ENCODE measurements at places on chromosomes 11 and 22. TPM values are rescaled to one million over a fixed set of nuclear protein-coding genes. Genes with fewer than 3 reads are reported as not detected.

GRCh38 chr22:44281768-44282637, 30.7 kb downstream of the SHISAL1 start:
- H3K4me3 ChIP-seq = no peak overlapping the region
- no peaks in the 10 kb centered on the region for H3K4me1 ChIP-seq

DNA sequence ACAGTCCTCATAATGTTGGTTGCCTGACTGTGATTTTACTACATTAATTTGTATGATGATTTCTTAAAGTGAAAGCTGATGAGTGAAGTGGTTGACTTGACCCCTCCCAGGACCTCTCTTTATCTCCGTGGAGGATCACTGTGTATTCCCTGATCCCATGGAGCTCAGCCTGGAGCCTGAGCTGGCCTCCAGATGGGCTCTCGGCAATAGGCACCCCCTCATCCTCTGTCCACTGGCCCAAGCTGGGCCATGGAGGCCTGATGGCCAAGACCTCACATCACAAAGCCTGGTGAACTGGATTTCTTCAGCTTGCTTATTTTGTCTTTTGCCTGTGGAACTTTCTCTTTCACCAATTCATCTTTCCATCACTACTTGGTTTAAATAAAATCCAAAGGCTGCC, 75.2 kb downstream of the WNT11 start:
- H3K4me1 ChIP-seq = peaks cover 20% of the 10 kb centered on the region
- no peak overlapping the region for H3K4me3 ChIP-seq
- no peaks in the 10 kb centered on the region for H3K27me3 ChIP-seq
- no peaks in the 10 kb centered on the region for H3K36me3 ChIP-seq
- DNase-seq = no peak

- H3K27me3 ChIP-seq = peaks cover 11% of the 10 kb centered on the region
- no peaks in the 10 kb centered on the region for H3K4me1 ChIP-seq
- peak; percentile 6 for DNase-seq
- H3K36me3 ChIP-seq = no peaks in the 10 kb centered on the region
- no peak overlapping the region for H3K4me3 ChIP-seq
- H3K27ac ChIP-seq = no peak overlapping the region
Measured at GRCh38 chr22:44595841-44596341, 97.9 kb upstream of the RTL6 start.

- H3K27ac ChIP-seq = no peak overlapping the region
- no peaks in the 10 kb centered on the region for H3K36me3 ChIP-seq
- no peak overlapping the region for H3K4me3 ChIP-seq
- no peaks in the 10 kb centered on the region for H3K4me1 ChIP-seq
- H3K27me3 ChIP-seq = no peaks in the 10 kb centered on the region
- no peak for DNase-seq
Measured at GRCh38 chr22:48717076-48717810, 1110.4 kb downstream of the BRD1 start.

DNA sequence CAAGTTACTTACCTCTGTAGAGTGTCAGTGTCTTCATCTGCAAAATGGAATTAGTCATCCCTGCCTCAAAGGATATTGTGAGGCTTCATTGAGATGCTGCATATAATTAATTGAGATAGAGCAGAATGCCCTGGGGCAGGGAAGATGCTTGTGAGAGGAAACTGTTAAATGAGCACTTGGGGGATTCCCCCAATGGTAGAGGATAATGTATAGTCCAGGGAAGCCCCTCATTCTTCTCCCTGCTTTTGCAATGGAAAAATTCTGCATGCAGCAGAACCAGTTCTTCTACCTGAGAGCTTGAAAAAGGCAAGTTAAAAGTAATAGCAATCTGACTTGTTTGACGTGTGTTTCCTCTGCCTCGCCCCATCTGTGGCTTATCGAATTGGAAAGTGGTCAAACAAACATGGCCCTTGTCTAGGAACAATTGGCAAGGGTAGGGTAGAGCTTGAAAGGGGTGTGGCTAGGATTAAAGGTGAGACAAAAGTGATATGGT, 90.9 kb downstream of the NAV2 start:
- no peaks in the 10 kb centered on the region for H3K36me3 ChIP-seq
- DNase-seq = no peak
- H3K4me3 ChIP-seq = no peak overlapping the region
- no peak overlapping the region for H3K27ac ChIP-seq

DNA sequence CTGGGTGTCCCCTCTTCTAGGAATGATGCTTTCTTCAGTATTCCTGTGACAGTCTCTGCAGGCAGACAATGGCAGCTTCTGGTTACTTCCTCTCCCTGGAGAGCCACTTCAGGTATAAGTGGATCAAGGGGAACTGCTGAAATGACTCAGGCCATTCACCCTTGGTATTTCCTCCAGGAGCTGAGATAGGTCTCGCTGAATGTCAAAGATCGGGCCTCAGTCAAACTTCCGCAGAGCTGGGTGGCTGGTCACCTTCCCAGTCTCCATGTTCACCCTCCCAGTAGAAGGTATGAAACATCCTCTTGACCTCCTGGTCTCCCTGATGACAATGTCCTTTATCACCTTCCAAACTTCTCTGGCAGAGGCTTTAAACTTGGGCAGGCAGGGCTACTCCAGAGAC, 1.8 kb upstream of the ANKK1 start:
- no peak overlapping the region for H3K27ac ChIP-seq
- H3K36me3 ChIP-seq = no peaks in the 10 kb centered on the region
- no peak overlapping the region for H3K4me3 ChIP-seq

DNA sequence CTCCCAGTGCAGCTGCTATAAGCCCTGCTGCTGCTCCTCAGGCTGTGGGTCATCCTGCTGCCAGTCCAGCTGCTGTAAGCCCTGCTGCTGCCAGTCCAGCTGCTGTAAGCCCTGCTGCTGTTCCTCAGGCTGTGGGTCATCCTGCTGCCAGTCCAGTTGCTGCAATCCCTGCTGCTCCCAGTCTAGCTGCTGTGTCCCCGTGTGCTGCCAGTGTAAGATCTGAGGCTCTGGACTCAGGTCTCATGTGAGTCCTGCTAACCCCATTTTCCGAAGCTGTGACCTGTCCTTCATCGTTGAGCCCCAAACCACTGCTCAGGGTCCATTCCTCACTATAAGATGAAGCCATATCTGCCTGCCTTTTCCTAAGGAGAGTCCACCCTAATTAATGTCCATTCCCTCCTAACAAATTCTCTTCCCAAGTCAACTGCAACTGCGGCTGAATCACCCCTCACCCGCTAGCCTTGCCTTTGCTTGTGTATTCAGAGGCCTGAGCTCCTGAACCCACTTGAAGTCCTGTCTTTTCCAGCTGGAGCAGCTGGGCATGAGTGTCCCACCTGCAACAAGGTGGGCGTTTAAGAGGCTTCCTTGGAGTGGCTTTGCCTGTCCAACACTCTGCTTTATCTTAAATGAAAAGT, 626 bp downstream of the KRTAP5-7 start:
- no peak for DNase-seq
- no peaks in the 10 kb centered on the region for H3K36me3 ChIP-seq
- H3K4me1 ChIP-seq = no peaks in the 10 kb centered on the region
- no peak overlapping the region for H3K27ac ChIP-seq
- no peak overlapping the region for H3K4me3 ChIP-seq

- no peak for DNase-seq
- no peaks in the 10 kb centered on the region for H3K27me3 ChIP-seq
- no peak overlapping the region for H3K4me3 ChIP-seq
Measured at GRCh38 chr11:69243496-69244200, 50.3 kb upstream of the MYEOV start.

- no peak overlapping the region for H3K4me3 ChIP-seq
- H3K4me1 ChIP-seq = no peaks in the 10 kb centered on the region
- H3K27ac ChIP-seq = no peak overlapping the region
Measured at GRCh38 chr22:26918226-26918625, 260.8 kb downstream of the MIAT start.

DNA sequence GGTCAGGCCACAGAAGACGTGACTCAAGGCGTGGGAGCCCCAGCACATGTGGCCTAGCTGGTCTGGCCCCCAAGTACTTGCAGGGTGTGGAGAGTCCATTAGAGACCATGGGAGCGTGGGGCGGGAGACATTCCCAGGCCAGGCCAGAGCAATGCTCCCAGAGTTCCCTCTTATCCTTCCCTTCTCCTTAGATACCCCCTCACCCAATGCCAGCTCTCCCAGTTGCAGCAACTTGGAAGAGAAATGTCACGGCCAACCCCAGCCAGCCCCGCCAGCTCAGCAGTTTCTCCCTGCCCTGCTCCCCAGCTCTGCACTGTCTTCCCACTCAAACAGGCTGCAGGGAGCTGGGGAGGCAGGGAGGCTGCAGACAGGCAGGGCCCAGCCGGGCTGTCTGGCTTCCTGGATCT, 65.4 kb upstream of the TSPAN18 start:
- H3K27me3 ChIP-seq = peaks cover 9% of the 10 kb centered on the region
- no peak overlapping the region for H3K4me3 ChIP-seq
- no peaks in the 10 kb centered on the region for H3K36me3 ChIP-seq

GRCh38 chr11:93737904-93738612, 3.2 kb downstream of the TAF1D start:
- no peaks in the 10 kb centered on the region for H3K27me3 ChIP-seq
- no peak for DNase-seq
- peak overlapping the region; percentile 100 for H3K27ac ChIP-seq
- peak overlapping the region; percentile 100 for H3K4me3 ChIP-seq
- peaks cover 65% of the 10 kb centered on the region for H3K4me1 ChIP-seq

- no peak for DNase-seq
- peaks cover 1% of the 10 kb centered on the region for H3K36me3 ChIP-seq
- peak overlapping the region; percentile 74 for H3K27ac ChIP-seq
- no peak overlapping the region for H3K4me3 ChIP-seq
- H3K4me1 ChIP-seq = no peaks in the 10 kb centered on the region
Measured at GRCh38 chr11:103792981-103793468, 243.4 kb upstream of the DDI1 start.

DNA sequence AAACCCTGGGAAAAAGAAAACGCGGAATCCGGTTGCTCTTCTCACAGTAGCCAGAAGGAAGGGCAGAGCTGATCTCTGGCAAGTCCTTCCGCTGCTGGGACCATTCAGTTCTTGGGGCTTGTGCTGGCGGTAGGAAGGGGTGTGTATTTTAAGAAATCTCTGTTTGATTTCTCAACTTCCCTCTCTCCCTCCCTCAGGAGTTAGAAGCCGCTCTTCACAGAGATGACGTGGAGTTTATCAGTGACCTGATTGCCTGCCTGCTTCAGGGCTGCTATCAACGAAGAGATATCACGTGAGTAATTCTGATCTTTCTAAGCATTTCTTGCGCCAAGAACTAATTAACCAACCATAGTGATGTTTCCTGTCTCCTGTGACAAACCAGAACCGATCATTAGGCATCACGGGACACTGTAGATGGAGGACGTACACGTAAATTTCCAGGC, 85.9 kb upstream of the SLC25A18 start:
- H3K36me3 ChIP-seq = no peaks in the 10 kb centered on the region
- no peak overlapping the region for H3K27ac ChIP-seq
- DNase-seq = no peak
- peaks cover 55% of the 10 kb centered on the region for H3K27me3 ChIP-seq
- no peaks in the 10 kb centered on the region for H3K4me1 ChIP-seq

- H3K4me3 ChIP-seq = no peak overlapping the region
- no peaks in the 10 kb centered on the region for H3K4me1 ChIP-seq
- no peak overlapping the region for H3K27ac ChIP-seq
Measured at GRCh38 chr11:33197915-33198727, 36.8 kb upstream of the CSTF3 start.

- H3K27ac ChIP-seq = no peak overlapping the region
- peak overlapping the region; percentile 88 for H3K4me3 ChIP-seq
- H3K4me1 ChIP-seq = peaks cover 15% of the 10 kb centered on the region
- H3K27me3 ChIP-seq = no peaks in the 10 kb centered on the region
- DNase-seq = no peak
Measured at GRCh38 chr22:37053310-37054055, 1.9 kb downstream of the KCTD17 start.

DNA sequence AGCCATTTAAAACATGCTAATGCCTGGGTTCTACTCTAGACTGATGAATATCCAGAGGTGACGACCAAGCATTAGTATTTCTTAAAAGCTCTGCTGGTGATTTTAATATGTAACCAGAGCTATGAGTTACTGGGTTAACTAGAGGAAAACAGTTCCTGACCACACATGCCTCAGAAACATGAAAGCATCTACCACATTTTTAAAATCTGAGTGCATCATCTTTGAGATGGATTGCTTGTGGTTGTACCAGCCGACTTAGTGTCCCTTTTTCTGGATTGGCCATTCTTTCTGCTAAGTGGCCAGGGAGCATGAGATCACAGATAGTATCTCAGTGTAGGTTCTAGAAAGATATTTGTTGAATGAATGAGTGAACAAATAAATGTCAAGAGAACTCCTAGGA, 152.4 kb downstream of the NTM start:
- no peaks in the 10 kb centered on the region for H3K27me3 ChIP-seq
- no peak for DNase-seq
- no peaks in the 10 kb centered on the region for H3K4me1 ChIP-seq
- H3K36me3 ChIP-seq = no peaks in the 10 kb centered on the region
- no peak overlapping the region for H3K27ac ChIP-seq
- no peak overlapping the region for H3K4me3 ChIP-seq

DNA sequence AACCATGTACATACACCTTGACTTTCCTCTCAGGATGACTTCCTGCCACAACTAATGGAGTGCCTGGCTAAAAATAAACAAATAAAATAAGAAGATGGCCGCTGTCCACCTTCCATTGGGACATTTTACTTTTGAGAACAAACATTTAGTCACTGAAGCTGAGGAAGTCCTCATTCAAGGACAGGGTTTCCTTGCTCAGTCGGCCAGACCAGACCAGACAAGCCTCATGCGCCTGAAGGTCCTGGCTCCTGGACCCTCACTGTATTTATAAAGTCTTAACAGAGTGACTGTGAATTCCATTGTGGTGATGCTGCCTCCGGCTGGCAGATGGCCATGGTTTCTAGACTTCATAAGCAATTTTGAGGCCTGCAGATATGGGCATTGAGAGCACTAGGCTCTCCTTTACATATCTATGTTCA, 114.5 kb downstream of the MAML2 start:
- no peak for DNase-seq
- H3K4me1 ChIP-seq = peaks cover 91% of the 10 kb centered on the region
- H3K27ac ChIP-seq = peak overlapping the region; percentile 89
- no peak overlapping the region for H3K4me3 ChIP-seq

- no peak overlapping the region for H3K4me3 ChIP-seq
- H3K27ac ChIP-seq = no peak overlapping the region
- no peaks in the 10 kb centered on the region for H3K27me3 ChIP-seq
- no peak for DNase-seq
- no peaks in the 10 kb centered on the region for H3K4me1 ChIP-seq
Measured at GRCh38 chr11:110947096-110947495, 234.9 kb upstream of the ARHGAP20 start.

- no peaks in the 10 kb centered on the region for H3K4me1 ChIP-seq
- DNase-seq = no peak
- no peak overlapping the region for H3K4me3 ChIP-seq
- no peak overlapping the region for H3K27ac ChIP-seq
Measured at GRCh38 chr11:130513132-130513531, 64.7 kb downstream of the ADAMTS15 start.

GRCh38 chr22:38317122-38317994, at the start of gene CSNK1E:
Gene CSNK1E (minus strand): TSS chr22:38317433. CDS start chr22:38314157, 3,276 bp downstream.
- peak within 1 kb of the TSS; percentile 82 for H3K27ac ChIP-seq
- H3K4me3 ChIP-seq = peak within 1 kb of the TSS; percentile 87
- H3K27me3 ChIP-seq = no peaks in the 10 kb centered on the region

- no peak overlapping the region for H3K27ac ChIP-seq
- DNase-seq = no peak
- H3K36me3 ChIP-seq = peaks cover under 1% of the 10 kb centered on the region
- peaks cover 67% of the 10 kb centered on the region for H3K27me3 ChIP-seq
- no peak overlapping the region for H3K4me3 ChIP-seq
- peaks cover 16% of the 10 kb centered on the region for H3K4me1 ChIP-seq
Measured at GRCh38 chr11:72672597-72673238, 1.5 kb downstream of the PDE2A start.

GRCh38 chr11:69245491-69246345, 48.2 kb upstream of the MYEOV start:
- H3K4me1 ChIP-seq = peaks cover 11% of the 10 kb centered on the region
- peaks cover 8% of the 10 kb centered on the region for H3K27me3 ChIP-seq
- no peak overlapping the region for H3K4me3 ChIP-seq

Gene KIF18A
- total RNA-seq = 26.6 TPM

Gene OR10A2
- not detected for total RNA-seq

Gene CHEK2
- 29.2 TPM for total RNA-seq

Gene ZNF280B
- total RNA-seq = 2.9 TPM

Gene APOA5
- not detected for total RNA-seq
